Activated CD4-positive, alpha-beta T cell treated with anti-CD3 and anti-CD28 coated beads for 36 hours (primary cell): ENCODE measurements at places on chromosomes 16 and 17. TPM values are rescaled to one million over a fixed set of nuclear protein-coding genes. Genes with fewer than 3 reads are reported as not detected.

- no peak overlapping the region for H3K27ac ChIP-seq
- no peak overlapping the region for H3K4me3 ChIP-seq
Measured at GRCh38 chr17:31428512-31428911, 37.0 kb downstream of the RAB11FIP4 start.

GRCh38 chr16:73289232-73289631, 241.3 kb upstream of the ZFHX3 start:
- H3K36me3 ChIP-seq: no peaks in the 10 kb centered on the region
- no peaks in the 10 kb centered on the region for H3K4me1 ChIP-seq
- H3K4me3 ChIP-seq: no peak overlapping the region
- no peak for DNase-seq

DNA sequence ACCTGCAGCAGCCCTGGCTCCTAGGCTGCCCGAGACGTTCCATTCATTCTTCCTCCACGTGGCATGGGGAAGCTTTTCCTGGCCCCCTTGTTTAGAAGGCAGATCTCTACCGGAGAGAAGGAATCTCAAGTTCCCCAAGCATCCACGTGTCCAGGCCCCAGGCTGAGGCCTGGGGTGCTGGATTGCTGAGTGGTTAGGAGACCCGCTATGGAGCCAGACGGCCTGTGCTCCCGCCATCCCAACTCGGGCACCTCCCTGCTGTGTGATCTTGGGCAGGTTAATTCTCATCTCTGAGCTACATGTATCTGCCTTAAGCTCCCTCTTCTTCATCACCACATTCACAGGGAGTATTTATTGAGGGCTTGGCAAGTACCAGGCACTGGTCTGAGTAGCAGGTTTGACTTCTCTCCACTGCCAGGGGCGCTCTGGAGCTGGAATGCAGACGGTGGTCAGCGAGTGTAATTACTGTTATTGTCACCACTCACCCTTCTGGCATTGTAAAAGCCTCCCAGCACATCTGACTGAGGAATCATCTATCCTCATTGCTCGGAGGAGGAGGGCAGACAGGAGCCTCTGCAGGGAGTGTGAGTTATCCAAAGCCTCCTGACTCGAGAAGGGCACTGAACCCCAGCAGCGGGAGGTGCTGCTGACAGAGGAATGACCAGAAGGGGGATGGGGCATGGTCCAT, 1.1 kb upstream of the ADGRG1 start:
- peaks cover 17% of the 10 kb centered on the region for H3K27me3 ChIP-seq
- H3K36me3 ChIP-seq: no peaks in the 10 kb centered on the region
- no peak overlapping the region for H3K4me3 ChIP-seq
- H3K4me1 ChIP-seq: peaks cover 13% of the 10 kb centered on the region
- DNase-seq: no peak

GRCh38 chr16:46715769-46716305, 26.4 kb downstream of the ORC6 start:
- no peak overlapping the region for H3K4me3 ChIP-seq
- DNase-seq: no peak
- no peak overlapping the region for H3K27ac ChIP-seq
- H3K36me3 ChIP-seq: no peaks in the 10 kb centered on the region

- no peaks in the 10 kb centered on the region for H3K27me3 ChIP-seq
- no peak for DNase-seq
- no peak overlapping the region for H3K4me3 ChIP-seq
- peaks cover 28% of the 10 kb centered on the region for H3K36me3 ChIP-seq
Measured at GRCh38 chr17:66702106-66702936, 132.6 kb upstream of the CACNG5 start.

DNA sequence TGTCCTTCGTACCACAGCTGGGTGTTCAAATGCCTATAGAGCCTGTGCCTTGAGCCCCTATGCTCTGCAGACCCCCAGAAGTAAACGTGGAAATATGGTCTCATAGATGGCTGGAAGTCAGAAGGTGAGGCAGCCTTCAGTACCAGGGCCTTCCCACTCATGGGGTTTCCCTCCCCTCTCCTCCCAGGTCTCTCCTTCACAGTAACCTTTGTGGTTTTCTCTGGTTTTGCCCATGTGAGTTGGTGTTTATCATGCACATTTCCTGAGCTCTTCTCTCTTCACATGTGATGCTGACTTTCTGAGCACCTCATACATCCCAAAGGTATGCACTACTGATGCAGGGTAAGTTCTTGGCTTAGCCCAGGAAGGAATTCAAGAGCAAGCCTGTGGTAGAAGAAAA, 35.4 kb downstream of the TMEM114 start:
- H3K4me1 ChIP-seq: peaks cover 2% of the 10 kb centered on the region
- H3K36me3 ChIP-seq: no peaks in the 10 kb centered on the region
- no peak for DNase-seq

- peaks cover 16% of the 10 kb centered on the region for H3K36me3 ChIP-seq
- no peak overlapping the region for H3K4me3 ChIP-seq
- H3K27ac ChIP-seq: peak overlapping the region; percentile 61
- peaks cover 47% of the 10 kb centered on the region for H3K4me1 ChIP-seq
- DNase-seq: peak; percentile 69
- no peaks in the 10 kb centered on the region for H3K27me3 ChIP-seq
Measured at GRCh38 chr17:2192367-2193057, 111.1 kb downstream of the SMG6 start.

The RTN4RL1 gene
- total RNA-seq: 0.18 TPM

The CREBBP gene
- total RNA-seq: 28.1 TPM

The ETV4 gene
- total RNA-seq: 2.9 TPM

The ABCC12 gene
- total RNA-seq: not detected

The JUP gene
- 0.34 TPM for total RNA-seq

The CDK3 gene
- 5.6 TPM for total RNA-seq

The GAST gene
- total RNA-seq: not detected

The TNFRSF17 gene
- total RNA-seq: not detected
